ENCODE measurements at places on chromosomes 11 and 22. TPM values are rescaled to one million over a fixed set of nuclear protein-coding genes. Genes with fewer than 3 reads are reported as not detected.

- DNase-seq: no peak
Observed at GRCh38 chr11:119974467-119974866, 163.4 kb downstream of the TRIM29 start.

GRCh38 chr22:42446151-42446550 is 13.9 kb upstream of the NFAM1 start:
- DNase-seq: no peak

- peak; percentile 50 for DNase-seq
Observed at GRCh38 chr11:2759228-2760195, 59.7 kb upstream of the KCNQ1OT1 start.

GRCh38 chr11:117734601-117735024 is 62.4 kb downstream of the DSCAML1 start:
- no peak for DNase-seq

DNA sequence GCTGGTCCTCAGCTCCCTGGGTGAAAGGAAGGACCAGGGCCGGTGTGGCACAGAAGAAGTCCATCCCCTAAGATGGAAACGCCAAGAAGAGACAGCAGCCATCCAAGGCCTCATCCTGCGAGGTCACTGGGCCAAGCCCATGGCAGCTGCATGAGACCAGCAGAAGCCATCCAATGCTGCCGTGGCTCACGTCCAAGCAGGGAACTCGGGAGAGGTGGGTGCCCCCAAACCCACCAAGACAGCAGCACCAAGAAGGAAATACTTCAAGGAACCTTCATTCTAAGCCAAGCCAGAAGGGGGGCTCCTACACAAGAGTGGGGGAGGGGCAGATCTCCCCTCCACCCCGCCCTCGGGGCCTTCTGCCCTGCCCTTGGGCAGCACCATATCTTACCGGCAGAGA is 49.6 kb downstream of the IGSF9B start:
- DNase-seq: no peak

DNA sequence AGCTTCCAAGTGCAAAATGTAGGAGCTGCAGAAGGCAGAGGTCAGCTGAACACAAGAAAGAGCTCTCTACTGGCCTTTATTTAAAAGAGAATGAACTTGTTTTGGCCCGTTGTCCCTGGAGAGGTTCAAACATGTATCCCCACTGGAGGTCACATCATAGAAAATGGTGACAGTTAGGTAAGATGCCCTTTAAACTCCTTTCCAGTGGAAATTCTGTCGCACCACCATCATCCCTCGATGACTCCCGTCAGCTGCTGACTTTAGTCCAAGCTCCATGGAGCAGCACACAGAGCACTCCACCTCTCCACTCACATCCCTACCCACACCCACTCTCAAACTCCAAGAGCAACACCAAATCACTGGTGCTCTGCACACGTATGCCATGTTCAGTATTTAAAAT is 15.2 kb upstream of the P4HA3 start:
- no peak for DNase-seq

- DNase-seq: no peak
Observed at GRCh38 chr11:113715882-113716625, 9.9 kb upstream of the TMPRSS5 start.

GRCh38 chr22:23708270-23708669 is 17.5 kb downstream of the RGL4 start:
- no peak for DNase-seq

- no peak for DNase-seq
Observed at GRCh38 chr11:56849250-56849649, 100.8 kb upstream of the OR9G4 start.

The SAAL1 gene
- total RNA-seq: 33.9 TPM

- no peak for DNase-seq
Observed at GRCh38 chr11:6988506-6988905, 31.6 kb downstream of the ZNF214 start.

GRCh38 chr22:37365950-37366349 is 61.3 kb downstream of the ELFN2 start:
- DNase-seq: no peak

DNA sequence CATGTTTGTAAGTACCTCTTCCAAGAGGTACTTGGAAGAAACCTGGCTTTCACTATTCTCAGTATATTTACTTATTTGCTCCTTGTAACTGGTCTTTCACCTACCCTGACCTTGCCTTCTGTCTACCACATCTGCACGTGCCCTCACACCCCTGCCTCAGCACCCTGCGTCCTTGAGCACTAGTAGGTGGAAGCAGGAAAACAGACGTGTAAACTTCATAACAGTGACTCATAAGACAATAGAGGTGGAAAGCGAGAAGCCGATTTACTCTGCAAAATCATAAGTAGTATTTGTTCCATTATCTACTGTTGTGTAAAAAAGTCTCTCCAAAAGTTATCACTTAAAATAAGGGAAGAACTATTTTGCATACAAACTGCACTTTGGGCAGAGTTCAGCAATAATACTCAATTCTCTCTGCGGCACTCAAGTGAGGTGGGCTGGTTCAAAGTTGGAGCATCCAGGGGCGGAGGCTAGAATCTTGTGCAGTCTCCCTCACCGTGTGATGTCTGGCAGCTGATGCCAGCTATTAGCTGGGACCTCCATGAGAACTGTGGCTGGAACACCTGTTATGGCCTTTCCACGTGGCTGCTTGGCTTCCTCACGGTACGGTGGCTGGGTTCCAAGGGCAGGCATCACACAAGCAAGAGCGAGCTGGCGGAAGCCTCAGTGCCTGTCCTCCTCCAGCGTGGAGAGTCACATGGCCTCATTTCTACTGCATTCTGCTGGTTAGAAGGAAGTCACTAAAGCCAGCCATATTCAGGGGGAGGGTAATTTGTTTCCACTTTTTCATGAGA is 30.4 kb downstream of the PACS1 start:
- DNase-seq: peak; percentile 55

DNA sequence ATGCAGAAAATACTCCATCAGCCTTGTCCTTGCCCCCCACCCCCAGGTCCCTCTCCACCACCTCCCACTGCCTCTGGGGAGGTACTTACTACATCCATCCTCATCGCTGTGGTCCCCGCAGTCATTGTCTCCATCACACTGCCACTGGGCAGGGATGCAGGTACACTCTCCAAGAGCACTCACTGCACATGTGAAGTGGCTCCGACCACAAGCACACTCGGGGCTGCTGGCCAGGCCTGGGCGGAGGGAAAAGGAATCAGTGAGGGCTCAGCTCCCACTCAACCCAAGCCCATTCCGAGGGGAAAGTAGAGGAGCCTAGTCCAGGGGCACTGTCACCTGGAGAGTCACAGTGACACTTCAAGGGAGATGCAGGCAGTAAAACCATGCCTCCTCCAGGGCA is 15.7 kb downstream of the LRP4 start:
- no peak for DNase-seq

The ATF4 gene
- 506 TPM for total RNA-seq

DNA sequence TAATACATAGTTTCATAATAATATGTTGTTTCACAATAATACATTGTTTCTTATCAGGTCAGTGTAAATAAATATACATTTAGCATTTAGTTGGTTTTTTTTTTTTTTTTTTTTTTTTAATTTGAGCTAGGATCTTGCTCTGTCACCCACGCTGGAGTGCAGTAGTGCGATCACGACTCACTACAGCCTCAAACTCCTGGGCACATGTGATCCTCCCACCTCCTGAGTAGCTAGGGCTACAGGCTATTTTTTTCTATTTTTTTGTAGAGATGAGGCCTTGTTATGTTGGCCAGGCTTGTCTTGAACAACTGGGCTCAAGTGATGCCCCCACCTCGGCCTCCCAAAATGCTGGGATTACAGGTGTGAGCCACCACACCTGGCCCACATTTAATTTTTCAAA is 43.5 kb downstream of the MIAT start:
- DNase-seq: no peak

DNA sequence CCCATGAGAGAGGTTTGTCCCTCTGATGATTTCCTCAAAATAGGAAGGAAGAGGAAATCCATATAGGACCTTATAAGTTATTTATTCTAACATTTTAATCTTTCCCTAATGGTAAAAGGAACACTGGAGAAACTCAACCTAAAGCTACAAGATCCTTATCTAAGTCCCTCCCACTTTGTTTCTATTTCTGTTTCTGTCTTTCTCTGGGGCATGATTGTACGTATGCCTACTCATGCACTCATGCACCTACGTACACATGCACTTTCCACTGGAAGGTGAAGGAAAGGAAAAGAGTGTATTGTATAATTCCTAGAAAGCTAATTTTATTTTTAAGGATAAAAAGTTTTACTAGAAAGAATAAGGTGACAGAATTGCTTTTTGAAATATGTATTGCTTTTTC is 125.0 kb downstream of the RAB38 start:
- DNase-seq: no peak

GRCh38 chr11:83361831-83362230 is 75.7 kb upstream of the CCDC90B start:
- no peak for DNase-seq

The SMIM35 gene
- not detected for total RNA-seq

The SLC25A22 gene
- 22.6 TPM for total RNA-seq

The CHRNA10 gene
- 0.57 TPM for total RNA-seq

DNA sequence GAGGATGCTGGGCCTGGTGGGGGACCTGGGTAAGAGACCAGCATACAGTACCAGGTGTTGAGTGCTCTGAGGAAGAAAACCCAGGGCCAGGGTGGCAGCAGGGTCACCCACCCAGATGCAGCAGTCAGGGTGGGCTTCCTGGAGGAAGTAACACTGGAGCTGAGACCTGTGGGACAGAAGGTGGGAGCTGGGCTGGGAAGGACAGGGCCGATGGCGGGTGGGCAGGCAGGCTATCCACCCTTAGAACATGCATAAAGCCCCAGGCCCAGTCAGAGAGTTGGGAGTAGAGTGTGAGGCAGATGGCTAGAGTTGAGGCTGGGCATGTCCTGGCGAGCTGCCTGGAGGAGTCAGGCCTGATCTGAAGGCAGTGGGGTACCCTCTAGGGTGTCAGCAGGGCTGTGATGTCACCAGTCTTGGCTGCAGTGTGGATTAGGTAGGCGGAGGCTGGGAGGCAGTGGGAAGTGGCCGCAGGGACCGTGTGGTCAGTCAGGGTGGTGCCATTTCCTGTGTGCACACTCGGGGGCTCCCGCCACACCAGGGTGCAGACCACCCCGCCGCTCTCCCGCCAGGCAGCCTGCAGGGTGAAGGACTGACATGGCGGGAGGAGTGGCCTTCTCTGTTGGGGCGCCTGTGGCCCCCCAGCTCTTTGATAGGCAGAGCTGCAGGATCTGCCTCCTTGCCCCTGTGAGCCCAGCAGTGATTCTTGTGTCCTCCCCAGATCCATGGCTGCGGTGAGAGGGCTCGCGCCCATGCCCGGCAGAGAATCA is 35.3 kb downstream of the IGHMBP2 start:
- DNase-seq: no peak

GRCh38 chr11:15613789-15614188 is 499.1 kb downstream of the INSC start:
- DNase-seq: no peak

DNA sequence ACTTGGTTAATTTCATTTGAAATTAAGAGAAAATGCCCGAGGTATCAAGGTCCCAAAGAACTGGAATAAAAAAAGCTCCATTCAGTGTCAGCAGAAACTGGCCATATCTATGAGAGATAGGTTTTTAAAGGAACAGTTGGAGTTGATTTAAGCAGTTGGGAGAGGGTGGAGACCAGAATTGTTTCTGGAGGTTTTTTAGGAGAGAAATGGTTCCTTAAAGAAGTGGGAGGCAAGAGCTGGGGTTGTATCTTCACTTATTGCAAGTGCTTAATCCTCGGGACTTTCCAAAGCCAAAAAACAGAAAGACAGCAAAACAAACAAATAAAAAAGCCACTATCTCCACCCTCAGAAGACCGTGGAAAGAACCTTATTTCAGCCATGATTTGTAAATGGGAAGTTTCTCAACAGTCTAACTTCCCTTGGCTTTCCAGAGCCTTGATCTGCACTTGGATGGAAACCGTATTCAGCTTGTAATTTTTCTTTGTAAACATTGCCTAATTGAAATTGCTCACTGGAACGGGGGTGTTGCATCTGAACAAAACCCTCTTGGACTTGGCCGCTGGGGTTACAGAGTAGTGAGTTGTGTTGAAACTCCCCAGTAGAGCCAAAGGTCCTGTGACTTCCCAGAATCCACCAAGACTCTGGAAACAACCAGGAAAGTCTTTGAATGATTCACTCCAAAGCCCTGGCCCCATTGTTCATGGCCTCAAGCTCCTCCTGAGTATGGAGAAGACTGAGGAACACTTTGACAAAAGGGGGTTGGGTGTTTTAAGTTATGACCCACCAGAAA is 115.6 kb downstream of the SLC1A2 start:
- no peak for DNase-seq

The RAB39A gene
- total RNA-seq: 0.14 TPM

DNA sequence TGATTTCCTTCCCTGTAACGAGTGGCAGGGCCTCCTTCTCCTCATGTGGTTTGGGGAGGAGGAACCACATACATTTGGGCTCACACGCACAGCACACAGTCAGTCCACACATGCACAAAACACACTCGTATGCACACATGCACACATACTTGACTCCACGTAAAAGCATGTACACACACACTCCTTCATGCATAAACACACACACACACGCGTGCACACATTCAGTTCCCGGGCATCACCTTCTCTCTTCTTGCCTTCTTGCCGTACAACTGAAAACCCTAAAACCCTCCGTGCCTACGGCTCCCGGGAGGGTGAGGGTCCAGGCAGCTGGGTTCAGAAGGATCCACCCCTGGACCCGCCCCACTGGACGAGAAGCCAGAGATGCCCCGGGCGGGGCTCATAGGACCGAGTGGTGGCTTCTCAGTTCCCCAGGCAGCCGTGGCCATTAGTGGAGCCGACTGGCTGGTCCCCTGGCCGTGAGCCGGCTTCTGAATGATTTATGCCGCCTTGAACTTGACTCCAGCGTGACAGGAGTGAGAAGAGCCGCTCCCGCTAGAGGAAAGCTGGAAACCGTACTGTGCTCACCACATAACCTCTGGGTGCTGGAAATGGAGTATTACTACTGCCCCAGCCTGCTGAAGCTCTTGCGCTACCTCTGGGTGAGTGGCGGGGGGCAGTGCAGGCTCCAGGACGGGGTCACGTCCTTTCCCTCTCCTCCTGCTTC is 117.4 kb downstream of the KIAA1671 start:
- no peak for DNase-seq

The C1QTNF4 gene
- 0.49 TPM for total RNA-seq

The NXPE4 gene
- total RNA-seq: not detected

DNA sequence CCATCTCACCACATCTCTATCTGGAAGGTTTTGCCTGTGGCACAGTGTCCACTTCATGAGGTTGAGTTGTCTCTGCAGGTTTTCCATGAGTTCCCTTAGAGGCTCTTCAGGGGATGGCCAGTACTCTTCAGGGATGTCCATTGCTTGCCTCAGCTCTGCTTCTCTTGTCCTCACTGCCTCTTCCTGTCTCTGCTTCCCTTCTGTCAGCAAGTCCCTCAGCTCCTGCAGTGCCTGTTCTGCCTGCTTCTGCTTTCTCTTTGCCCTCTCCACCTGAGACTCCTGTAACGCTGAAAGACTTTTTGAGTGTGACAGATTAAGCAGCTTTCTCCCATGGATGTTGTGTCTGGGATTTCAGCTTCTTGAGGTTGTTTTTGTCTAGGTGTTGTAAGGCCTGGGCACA is 38.2 kb upstream of the MRPL17 start:
- no peak for DNase-seq

Measured in activated naive CD4-positive, alpha-beta T cell treated with anti-CD3 and anti-CD28 coated beads, Interleukin-2, amount 50 U/mL, for 72 hours (primary cell).